ENCODE measurements at places on chromosomes 5 and 9.

DNA sequence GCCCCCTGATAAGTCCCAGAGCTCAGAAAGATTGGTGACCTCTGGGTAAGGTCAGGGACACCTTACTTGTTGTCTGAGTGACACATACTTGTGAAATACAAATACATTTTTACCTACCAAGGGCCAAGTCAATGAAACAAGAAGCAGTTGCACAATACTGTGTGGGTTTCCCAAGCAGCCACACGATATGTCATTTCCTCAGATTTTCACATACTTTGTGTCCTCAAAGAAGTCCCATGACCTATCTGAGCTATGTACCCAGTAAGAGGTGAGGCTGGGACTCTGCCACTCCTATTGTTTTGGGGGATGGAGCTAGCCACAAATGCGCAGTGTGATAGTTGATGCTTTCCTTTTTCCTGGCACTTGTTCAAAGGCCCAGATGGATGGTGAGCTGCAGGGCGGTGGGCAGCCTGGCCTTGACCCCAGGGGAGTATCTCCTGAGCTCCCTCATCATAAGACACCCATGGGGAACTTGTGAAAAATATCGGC is 4.8 kb upstream of the SLC25A51 start:
- peaks cover 10% of the 10 kb centered on the region for H3K4me1 ChIP-seq
- no peak overlapping the region for H3K27ac ChIP-seq
- DNase-seq, result no peak
- peaks cover 2% of the 10 kb centered on the region for H3K27me3 ChIP-seq
- no peak overlapping the region for H3K4me3 ChIP-seq

- H3K4me1 ChIP-seq, result peaks cover 20% of the 10 kb centered on the region
- H3K36me3 ChIP-seq, result no peaks in the 10 kb centered on the region
- DNase-seq, result no peak
- peaks cover 4% of the 10 kb centered on the region for H3K27me3 ChIP-seq
- peak overlapping the region; percentile 79 for H3K27ac ChIP-seq
- peak overlapping the region; percentile 13 for H3K4me3 ChIP-seq
Observed at GRCh38 chr5:59483971-59484472, 409.5 kb downstream of the PDE4D start.

DNA sequence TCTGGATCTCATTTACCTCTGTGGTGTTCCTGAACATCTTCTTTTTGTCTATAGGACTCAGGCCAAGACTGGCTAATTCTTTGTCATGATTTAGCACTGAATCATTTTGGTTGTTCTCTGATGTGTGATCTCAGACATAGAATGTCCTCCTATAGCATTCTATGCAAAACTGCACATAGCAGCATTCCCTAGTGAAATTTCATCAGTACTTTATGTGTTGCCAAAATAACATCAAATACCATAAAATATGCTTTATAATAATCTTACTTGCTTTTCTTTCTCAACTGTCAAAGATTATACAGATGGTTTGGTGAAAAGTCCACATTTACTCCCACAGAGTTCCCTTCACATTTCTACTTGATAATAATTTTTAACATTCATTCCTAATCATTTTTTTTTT is 115.7 kb upstream of the MPDZ start:
- no peak for DNase-seq
- no peaks in the 10 kb centered on the region for H3K27me3 ChIP-seq
- no peaks in the 10 kb centered on the region for H3K36me3 ChIP-seq
- H3K4me1 ChIP-seq, result no peaks in the 10 kb centered on the region
- H3K27ac ChIP-seq, result no peak overlapping the region
- H3K4me3 ChIP-seq, result no peak overlapping the region

DNA sequence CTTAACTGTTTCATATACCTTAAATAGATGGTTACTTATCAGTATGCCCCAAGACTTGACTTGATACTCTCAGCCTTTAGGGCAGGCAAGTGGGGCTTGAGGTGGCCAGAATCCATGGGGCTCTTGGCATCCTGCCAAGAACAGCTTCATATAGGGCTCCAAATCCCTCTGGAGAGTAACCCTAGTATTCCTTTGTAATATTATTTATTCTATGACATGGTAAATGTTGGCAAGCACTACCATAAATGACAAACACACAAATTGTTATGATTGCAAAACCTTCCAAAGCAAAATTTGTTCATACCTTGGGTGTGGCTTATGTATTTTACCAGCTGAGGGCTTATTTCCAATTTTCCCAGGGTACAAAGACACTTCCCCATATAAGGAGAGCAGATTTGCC is 257.4 kb upstream of the TRPC7 start:
- no peak for DNase-seq
- no peaks in the 10 kb centered on the region for H3K27me3 ChIP-seq
- no peak overlapping the region for H3K4me3 ChIP-seq
- no peaks in the 10 kb centered on the region for H3K4me1 ChIP-seq
- H3K27ac ChIP-seq, result no peak overlapping the region
- no peaks in the 10 kb centered on the region for H3K36me3 ChIP-seq

- H3K27ac ChIP-seq, result no peak overlapping the region
- DNase-seq, result no peak
- H3K36me3 ChIP-seq, result peaks cover 3% of the 10 kb centered on the region
Observed at GRCh38 chr9:125626187-125626586, 80.8 kb downstream of the MAPKAP1 start.

Measured in activated T-helper 2 cell treated with anti-CD3 and anti-CD28 coated beads, Interferon-gamma antibody, Interleukin-2, Interleukin-4, amounts not matched to agents 10 μg/mL and 5 μg/mL and 100 μg/mL, durations not matched to agents 14 hours and 24 hours and 36 hours (primary cell).